Activated CD8-positive, alpha-beta T cell treated with anti-CD3 and anti-CD28 coated beads, Interleukin-2, amount 10 ng/mL, durations not matched to agents 7 days and 5 days (primary cell): ENCODE measurements at places on chromosomes 1 and 21. TPM values are rescaled to one million over a fixed set of nuclear protein-coding genes. Genes with fewer than 3 reads are reported as not detected.

CFAP141 gene
- total RNA-seq, result not detected

CACHD1 gene
- total RNA-seq, result 0.68 TPM

PDE4DIP gene
- 22.3 TPM for total RNA-seq

PIGK gene
- 23.2 TPM for total RNA-seq

CACNA1E gene
- total RNA-seq, result 0.08 TPM

ESRRG gene
- not detected for total RNA-seq

FCRL3 gene
- 0.42 TPM for total RNA-seq

MYBPH gene
- not detected for total RNA-seq

DNAI4 gene
- 3.6 TPM for total RNA-seq

NDUFV3 gene
- 28.1 TPM for total RNA-seq

RYR2 gene
- not detected for total RNA-seq

CSF3R gene
- total RNA-seq, result not detected

ISG15 gene
- total RNA-seq, result 413 TPM

KRTAP11-1 gene
- not detected for total RNA-seq

C1orf141 gene
- total RNA-seq, result not detected

SPRR5 gene
- not detected for total RNA-seq

PIGP gene
- 15.2 TPM for total RNA-seq

BRDT gene
- not detected for total RNA-seq

OR2L3 gene
- total RNA-seq, result not detected

FAM43B gene
- not detected for total RNA-seq

ZNF362 gene
- total RNA-seq, result 19.7 TPM

GGPS1 gene
- 25.9 TPM for total RNA-seq

GSTM1 gene
- 31.5 TPM for total RNA-seq
